ENCODE measurements at places on chromosomes 6 and 20.

- DNase-seq, result peak; percentile 37
Measured at GRCh38 chr6:18343741-18344140, 43.4 kb upstream of the RNF144B start.

DNA sequence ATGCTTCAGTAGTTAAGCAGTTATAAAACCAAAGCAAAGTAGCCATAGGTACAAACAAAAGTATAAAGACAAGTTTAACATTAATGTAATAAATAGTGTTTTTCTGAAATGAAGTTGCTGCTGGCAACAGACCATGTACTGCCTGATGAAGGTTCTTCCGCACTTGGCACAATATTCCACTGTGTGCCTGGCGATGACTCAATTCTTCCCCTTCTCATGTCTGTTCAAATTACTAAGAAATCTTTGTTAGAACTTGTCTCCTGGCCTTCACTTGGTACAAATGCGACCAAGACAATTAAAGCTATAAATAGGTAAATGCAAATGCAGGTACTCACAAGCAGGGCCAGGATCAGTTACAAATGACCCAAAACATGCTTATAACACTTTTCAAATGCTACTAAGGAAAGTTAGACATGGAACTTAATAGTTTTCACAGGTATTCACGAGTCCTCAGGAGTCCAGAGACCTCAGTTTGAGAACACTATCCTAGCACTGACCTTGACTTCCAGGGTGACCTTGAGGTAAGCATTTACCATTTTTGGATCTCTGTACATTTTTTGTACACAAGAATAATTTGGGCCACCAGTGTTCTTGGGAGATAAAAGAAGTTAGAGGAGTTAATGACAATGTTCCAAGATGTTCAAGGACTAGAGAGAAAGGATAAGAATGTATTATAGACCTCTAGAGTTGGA, 8.1 kb upstream of the DDR1 start:
- peak; percentile 27 for DNase-seq

DNA sequence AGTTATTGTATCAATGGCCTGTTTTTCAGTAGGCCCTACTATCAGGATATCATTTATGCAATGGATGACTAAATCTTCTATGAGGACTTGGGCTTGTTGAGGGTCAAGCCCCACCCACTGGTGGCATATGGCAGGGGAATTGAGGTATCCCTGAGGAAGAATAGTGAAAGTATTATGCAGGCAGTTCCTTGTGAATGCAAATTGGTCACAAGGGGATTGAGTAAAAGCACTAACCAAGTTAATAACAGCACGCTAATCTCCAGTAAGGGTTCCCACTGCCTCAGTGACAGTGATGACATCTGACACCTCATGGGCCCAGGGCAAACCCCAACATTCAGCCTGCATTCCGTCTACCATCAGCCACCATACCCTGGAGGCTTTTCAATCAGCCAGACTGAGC, 14.9 kb downstream of the BPIFA1 start:
- DNase-seq, result no peak

DNA sequence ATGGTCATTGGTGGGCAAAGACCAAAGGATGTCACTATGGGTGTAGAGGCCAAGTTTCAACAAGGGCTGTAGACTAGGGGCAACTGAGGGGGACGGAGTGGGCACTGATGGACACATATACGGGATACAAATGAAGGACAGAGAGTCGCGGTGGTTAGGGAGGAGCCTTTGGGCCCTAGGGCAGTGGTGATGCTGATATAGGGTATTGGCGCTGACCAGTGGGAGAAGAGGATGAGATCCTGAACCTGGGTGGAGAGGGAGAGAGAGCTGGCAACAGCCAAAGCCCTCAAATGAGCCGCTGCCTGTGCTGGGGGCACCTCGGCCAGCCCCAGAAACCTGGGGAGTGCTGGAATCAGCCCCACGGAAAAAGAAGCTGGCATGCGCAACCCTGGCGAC, 1.6 kb downstream of the CDH22 start:
- no peak for DNase-seq

GRCh38 chr6:147563472-147563871, 55.0 kb downstream of the SAMD5 start:
- no peak for DNase-seq

DNA sequence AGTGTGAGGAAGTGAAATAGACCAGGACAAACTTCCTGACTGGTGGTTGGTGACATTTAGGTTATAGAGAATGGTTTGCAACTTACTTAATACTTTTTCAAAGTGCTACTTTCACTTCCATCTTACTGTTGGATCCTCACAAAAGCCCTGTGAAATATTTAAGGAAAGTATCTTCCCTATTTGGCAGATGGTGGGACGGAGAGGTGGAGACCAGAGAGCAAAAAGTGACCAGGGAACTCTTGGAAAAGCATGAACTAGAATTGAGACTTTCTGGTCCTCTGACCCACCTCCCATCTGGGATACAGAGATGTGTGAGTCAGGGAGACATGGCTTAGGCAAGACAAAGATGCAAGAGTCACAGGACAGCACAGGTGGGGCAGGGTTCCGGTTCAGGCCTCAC, 3.0 kb downstream of the TRIM10 start:
- DNase-seq, result no peak

- no peak for DNase-seq
Measured at GRCh38 chr6:36822506-36823269, 16.6 kb downstream of the CPNE5 start.

- no peak for DNase-seq
Measured at GRCh38 chr6:32867554-32868256, 13.7 kb downstream of the PSMB9 start.

DNA sequence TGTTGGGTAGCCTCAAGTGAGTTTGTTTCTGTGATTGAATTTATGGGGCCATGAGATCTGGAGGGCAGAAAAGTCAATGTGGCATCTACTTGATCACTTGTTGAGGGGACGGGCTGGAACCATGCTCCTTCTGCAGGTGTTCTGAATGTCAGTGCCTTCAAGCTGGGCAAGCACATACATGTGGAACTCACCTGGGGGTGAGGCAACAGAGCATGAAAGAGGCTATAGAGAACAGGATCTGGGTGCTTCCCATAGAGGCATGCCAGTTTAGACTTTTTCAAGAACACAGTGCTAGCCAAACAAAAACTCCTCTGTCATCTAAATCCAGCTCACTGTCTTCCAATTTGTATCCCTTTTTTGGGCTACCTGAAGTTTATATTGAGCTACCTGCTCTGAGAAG, 77.8 kb upstream of the SLC35B3 start:
- DNase-seq, result no peak

DNA sequence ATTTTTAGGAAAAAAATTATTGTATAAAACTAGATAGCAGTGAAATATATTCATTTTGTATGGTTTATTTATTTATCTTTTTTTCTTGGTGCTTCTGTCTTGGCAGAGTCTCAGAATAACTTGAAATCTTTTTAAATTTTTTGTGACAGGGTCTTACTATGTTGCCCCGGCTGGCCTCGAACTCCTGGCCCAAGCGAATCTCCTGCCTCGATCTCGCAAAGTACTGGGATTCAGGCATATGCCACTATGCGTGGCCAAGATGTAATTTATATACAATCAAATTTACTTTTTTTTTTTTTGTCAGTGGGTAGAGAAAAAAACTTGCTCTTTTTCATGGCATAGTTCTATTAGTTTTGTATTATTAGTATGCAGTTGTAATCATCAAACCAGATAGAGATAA, 13.7 kb downstream of the CBFA2T2 start:
- DNase-seq, result no peak

- DNase-seq, result peak; percentile 86
Measured at GRCh38 chr20:57399587-57400155, 8.5 kb downstream of the RBM38 start.

DNA sequence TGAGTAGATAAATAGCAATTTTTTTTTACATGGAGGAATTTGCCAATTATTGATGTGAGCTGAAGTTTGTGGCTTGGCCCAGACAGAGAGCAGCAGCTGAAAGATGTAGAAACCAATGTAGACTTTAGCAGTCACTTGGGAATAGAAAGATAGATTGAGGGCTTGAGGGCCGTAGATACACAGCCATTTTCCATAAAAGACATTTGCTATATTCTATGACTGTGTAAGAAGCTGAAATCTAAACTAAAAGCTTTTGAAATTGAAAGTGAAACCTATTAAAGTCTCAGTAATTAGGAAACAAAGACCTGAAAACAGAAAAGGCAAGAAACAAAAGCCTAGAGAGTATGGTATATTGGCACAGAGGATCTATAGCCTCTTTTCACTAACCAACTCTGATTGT, 332.7 kb downstream of the CENPW start:
- no peak for DNase-seq

DNA sequence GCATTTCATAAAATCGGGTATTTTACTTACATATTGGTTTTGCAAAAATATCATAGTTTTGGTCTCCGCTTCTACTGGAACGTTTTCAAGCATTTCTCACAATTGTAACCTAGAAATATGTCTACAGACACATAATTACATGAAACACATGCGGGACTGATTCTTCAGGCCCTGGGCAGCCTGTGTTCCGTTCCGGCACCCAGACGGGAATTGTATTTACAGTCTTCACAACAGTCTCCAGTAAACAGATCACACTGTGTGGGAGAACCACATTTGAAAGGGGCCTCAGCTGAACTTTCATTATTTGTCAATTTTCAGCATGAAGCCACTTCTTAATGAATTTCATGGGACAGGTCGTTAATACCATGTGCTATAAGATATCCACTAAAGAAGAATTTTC, 196.9 kb downstream of the DST start:
- no peak for DNase-seq

DNA sequence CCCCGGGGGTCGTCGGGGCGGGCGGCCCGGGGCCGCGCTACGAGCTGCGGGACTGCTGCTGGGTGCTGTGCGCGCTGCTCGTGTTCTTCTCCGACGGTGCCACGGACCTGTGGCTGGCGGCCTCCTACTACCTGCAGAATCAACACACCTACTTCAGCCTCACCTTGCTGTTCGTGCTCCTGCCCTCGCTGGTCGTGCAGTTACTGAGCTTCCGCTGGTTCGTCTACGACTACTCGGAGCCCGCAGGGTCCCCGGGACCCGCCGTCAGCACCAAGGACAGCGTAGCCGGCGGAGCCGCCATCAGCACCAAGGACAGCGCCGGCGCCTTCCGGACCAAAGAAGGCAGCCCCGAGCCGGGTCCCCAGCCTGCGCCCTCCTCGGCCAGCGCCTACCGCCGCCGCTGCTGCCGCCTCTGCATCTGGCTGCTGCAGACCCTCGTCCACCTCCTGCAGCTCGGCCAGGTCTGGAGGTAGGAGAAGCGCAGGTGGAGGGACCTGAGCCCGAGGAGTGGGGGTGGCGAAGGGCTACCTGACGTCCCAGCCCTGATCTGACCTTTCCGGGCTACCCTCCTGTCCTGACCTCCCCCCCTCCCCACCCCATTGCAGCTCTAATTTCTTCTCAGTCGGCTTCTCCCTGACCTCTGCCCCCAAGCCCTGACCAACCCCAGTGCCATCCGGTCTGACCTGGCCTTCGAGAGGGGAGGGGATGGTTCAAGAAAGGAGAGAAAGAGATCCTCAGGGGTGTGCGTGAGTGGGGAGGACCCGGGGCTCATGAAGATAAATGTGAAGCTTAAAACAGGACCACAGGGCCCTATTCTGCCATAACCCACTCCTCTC, 558 bp downstream of the XKR7 start:
- peak; percentile 83 for DNase-seq

- DNase-seq, result no peak
Measured at GRCh38 chr6:52385074-52385473, 23.1 kb downstream of the PAQR8 start.

DNA sequence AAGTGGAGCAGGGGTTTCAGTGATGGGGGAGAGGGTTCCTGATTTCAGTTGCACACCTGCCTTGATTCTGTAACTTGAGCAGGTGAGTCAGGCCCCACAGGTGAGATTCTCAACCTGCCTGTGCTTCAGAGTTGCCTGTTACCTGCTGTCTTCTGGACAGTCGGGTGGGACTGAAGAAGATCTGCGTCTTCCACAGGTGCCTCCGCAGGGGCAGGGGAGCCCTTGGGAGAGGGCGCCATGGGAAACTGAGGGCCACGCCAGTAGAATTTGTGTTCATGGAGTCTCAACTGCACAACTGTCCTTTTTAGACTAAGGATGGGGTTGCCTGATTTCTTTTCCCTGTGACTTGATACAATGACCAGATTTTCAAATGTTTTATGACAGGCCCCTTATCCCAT, 5.2 kb downstream of the UNC93A start:
- DNase-seq, result no peak

GRCh38 chr6:17820055-17820454, 113.3 kb upstream of the NUP153 start:
- DNase-seq, result no peak

DNA sequence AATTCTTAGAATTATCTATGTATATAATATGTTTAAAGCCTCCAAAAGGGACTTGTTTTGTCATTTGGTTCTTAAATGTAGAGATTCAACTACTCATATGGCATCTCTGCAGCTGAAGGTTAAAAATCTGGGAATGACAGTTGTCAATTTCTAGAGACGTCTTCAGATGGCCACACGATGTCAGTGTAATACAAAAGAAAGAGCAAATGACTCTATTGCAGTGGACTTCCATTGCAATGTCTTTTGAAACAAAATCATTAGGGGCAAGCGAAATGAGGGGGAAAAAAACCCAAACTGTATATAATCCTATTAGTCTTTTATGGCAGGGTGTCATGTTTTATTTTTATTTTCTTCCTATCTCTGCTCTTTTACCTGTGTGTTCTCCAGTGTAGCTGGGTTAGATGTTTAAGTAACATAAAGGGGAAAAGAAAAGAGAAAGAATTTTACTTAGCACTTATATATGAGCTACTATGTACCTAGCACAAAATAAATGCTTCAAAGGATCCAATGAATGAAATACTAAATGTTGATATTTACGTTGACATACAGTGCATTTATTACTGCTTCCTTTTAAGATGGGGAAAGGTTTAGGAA, 26.2 kb downstream of the CCN2 start:
- no peak for DNase-seq

- no peak for DNase-seq
Measured at GRCh38 chr6:52534363-52534762, 42.5 kb downstream of the TRAM2 start.

- no peak for DNase-seq
Measured at GRCh38 chr20:4026093-4026601, 10.8 kb upstream of the RNF24 start.

DNA sequence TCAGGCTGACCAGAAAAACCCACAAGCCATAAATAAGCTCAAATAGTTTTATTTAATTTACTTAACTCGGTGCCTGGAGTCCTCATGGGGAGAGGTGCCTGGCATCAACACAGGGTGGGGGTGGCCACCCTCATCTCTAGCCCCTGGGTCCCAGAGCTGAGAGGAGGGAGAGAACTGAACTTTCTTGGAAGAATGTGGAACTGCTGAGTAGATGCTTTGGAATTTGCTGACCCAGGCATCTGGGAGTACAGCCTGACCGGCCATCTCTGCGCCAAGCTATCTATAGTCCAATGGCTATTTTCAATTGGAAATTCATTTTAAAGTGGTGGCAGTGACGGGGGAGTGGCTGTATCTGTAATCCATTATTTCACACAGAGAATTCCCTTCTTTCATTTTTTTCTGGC, 104.8 kb downstream of the CDH26 start:
- no peak for DNase-seq
